ENCODE measurements at places on chromosomes 6 and 20.

GRCh38 chr6:32475392-32476206, 35.9 kb downstream of the HLA-DRA start:
- DNase-seq: no peak

DNA sequence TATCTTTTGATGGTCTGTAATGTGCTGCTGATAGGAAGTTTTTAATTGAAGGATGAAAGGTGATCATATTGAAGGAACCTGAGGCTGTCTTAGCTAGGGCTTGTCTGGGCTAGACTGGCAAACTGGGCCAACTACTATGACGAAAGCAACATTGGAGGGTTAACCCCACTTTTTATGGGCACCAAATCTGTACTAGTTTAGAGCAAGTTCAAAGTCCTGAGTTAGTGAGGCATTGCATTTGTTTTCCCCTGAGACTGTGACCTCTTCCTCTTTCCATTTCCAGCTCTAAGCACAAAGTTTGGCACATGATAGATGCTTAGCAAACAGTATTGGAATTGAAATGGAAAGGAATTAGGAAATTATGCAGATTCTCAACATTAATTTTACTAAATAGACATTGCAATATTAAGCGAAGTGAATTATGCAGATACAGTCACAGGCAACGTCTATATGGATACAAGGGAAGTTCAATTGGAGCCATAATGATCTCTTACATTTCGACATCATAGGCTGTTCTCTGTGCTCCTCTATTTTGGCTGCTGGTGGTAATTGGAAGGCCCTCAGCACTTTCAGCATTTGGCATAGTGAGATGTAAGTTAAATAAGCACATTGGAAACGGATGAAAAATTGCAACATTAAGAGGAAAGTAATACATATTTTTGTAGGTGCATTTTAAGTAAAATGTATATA, 22.2 kb downstream of the CEP57L1 start:
- no peak for DNase-seq

DNA sequence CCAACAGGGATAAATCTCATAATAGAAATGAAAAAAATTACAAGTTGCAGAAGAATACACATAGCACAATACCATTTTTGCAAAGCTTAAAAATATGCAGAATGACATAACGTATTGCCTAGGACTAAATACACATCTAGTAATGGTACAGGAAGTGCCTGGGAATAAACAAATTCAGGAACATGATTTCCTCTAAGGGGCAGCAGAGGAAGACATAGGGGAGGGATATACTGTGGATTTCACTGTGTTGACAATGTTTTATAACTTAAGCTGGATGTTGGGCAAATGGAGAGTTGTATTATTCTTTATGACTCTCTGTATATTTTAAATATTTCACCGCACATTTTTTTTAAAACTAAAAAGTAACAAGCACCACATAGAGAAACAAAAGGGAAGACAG, 5.6 kb upstream of the GLO1 start:
- DNase-seq: no peak

DNA sequence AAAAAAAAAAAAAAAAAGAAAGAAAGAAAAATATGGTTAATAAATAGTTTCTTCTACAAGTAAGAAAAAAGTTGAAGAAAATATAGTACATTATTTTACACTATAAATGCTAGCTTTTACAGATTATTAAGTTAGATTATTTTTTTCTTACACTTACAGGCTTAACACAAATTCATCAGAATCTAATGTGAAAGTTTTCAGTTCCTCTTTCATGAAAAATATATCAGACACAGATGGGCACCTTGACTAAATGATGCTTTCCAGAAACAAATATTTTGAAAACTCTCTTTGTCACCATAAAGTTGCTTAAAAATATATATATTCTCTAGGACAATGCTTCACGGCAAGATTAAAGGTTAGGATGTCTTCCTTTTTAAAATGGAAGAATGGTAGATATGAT, 321.8 kb upstream of the HSF2 start:
- no peak for DNase-seq

- no peak for DNase-seq
Observed at GRCh38 chr6:72371473-72371872, 250.4 kb upstream of the KCNQ5 start.

- no peak for DNase-seq
Observed at GRCh38 chr20:16063881-16064280, 509.4 kb downstream of the KIF16B start.

- DNase-seq: peak; percentile 36
Observed at GRCh38 chr6:38353310-38354036, 286.3 kb downstream of the BTBD9 start.
